ENCODE measurements at places on chromosomes 13 and 19. TPM values are rescaled to one million over a fixed set of nuclear protein-coding genes. Genes with fewer than 3 reads are reported as not detected.

DNA sequence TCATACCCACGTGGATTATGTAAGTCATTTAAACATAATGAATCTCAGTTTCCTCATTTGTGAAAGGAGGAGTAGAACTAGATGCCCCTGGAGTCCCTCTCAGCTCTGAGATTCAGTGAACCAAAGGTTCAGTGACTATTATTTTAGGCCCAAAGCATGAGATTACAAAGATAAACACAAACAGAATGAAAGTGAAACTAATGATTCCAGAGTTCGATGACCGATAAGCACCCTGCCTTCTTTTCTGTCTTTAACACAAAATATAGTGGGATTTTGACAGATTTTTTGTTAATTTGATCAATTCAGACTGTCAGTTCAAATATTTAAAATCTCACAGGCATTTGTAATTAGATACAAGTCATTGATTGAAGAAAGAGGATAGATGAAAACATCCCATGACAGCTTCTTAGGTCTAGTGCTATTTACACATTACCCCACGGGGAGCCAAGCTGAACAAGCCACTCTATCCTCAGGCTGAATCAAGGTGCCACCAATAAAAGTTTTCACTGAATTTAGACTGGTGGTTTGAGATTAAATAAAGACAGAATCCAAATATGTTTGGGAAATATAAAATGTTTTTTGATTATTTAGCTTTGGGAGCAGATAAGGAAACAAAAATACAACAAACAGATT is 64.6 kb upstream of the RAP2A start:
- DNase-seq: no peak

GRCh38 chr19:5172859-5173630 is 167.6 kb downstream of the PTPRS start:
- DNase-seq: peak; percentile 21

DNA sequence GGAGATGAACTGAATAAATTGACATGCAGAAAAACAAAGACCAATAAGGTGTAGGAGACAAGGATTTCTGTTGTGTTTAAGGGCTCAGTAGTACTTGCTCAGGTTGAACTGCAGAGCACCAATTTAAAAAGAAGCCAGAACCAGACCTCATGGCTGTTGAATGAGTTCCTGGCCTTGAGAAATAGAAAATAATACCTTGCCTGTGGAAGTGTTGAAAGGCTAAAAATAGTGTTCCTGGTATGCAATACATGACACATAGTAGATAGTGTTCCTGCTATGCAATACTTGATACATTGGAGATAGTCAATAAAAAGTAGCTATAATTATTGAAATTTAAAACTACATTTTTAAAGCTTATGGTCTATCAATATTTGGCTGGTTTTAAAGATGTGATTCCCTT is 595.8 kb downstream of the PCDH9 start:
- DNase-seq: no peak

DNA sequence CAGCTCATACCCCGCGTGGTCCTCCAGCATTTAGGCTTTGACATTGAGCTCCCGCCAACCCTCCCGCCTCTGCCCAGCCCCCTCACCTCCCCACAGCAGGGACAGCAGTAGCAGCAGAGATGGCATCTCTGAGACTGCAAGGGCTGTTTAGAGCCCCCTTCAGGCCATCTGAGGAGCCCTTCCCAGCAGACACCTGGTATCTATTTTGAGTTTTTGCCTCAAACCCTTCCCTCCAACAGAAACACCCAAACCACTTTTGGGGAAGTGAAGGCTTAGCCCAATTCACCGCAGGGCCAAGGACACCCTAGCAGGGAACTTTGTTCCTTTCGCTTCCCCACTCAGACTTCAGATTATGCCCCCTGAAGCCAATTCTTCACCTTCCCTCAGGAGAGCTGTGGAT is 6.3 kb upstream of the ZNF175 start:
- DNase-seq: no peak

Gene CEACAM16
- total RNA-seq: not detected

Gene ZNF135
- 0.12 TPM for total RNA-seq

Measured in activated CD4-positive, alpha-beta memory T cell treated with anti-CD3 and anti-CD28 coated beads for 36 hours (primary cell).